Osteoblast (primary cell): ENCODE measurements at places on chromosomes 13 and 19. TPM values are rescaled to one million over a fixed set of nuclear protein-coding genes. Genes with fewer than 3 reads are reported as not detected.

DNA sequence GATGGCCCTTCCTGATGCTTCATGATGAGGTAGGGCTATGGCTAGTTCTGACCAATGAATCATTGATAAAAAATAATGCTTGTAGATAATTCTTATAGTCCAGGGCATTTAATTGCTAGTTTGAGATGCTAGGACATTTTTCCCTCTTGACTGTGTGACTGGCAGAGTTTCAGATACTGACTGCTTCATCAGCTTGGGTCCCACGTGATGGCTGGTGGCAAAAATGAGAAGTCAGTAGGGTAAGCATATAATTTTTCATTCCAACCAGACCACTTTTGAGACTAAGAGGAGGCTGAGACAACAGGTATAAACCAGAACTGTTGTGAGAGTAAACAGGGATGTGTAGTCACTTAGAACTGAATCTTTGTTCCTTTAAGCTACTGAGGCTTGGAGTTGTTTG, 183.3 kb downstream of the HS6ST3 start:
- no peaks in the 10 kb centered on the region for H3K36me3 ChIP-seq
- no peak overlapping the region for H3K4me3 ChIP-seq
- no peak for DNase-seq
- H3K27ac ChIP-seq, result no peak overlapping the region
- H3K4me1 ChIP-seq, result no peaks in the 10 kb centered on the region

DNA sequence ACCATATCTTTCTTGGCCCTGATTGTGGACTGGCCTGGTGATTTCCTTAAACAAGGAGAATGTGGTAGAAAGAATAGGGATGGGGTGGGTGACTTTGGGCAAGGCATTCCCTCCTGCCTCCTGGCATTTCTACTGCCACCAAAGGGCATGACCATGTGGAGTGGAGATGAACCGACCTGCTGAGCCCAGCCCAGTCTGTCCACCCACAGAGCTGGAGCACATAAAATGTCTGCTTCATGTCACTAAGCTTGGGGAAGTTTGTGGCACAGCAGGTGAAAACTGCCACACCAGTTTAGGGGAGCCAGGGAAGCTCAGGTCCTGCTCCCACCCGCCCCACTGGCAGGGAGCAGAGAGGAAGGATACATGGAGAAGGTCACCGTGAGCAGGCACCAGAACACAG, 6.3 kb downstream of the TMEM161A start:
- H3K27me3 ChIP-seq, result no peaks in the 10 kb centered on the region
- DNase-seq, result no peak
- H3K4me1 ChIP-seq, result no peaks in the 10 kb centered on the region
- H3K4me3 ChIP-seq, result no peak overlapping the region
- H3K36me3 ChIP-seq, result no peaks in the 10 kb centered on the region

Gene TSKS
- total RNA-seq, result not detected in 2 replicates

Gene COL4A1
- total RNA-seq, result 412 and 433 TPM in 2 replicates

DNA sequence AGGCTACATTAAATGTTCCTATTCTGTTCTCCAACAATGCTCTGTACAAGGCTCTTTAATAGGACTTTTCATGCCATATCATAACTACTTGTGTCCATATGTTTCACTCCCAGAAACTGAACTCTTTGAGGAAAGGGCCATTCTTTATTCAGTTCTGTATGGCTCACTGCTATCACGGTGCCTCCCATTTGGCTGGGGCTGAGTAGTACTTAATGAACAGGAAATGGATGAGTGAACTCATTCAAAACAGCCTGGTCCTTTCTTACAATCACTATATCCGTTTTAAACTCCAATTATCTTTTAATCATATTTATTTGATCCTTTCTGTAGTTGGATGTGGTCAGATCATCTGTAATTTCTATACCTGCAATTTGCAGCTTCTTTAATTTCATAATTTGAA, 410.6 kb downstream of the TBC1D4 start:
- H3K4me1 ChIP-seq, result no peaks in the 10 kb centered on the region
- H3K36me3 ChIP-seq, result no peaks in the 10 kb centered on the region
- no peaks in the 10 kb centered on the region for H3K27me3 ChIP-seq
- H3K4me3 ChIP-seq, result no peak overlapping the region

DNA sequence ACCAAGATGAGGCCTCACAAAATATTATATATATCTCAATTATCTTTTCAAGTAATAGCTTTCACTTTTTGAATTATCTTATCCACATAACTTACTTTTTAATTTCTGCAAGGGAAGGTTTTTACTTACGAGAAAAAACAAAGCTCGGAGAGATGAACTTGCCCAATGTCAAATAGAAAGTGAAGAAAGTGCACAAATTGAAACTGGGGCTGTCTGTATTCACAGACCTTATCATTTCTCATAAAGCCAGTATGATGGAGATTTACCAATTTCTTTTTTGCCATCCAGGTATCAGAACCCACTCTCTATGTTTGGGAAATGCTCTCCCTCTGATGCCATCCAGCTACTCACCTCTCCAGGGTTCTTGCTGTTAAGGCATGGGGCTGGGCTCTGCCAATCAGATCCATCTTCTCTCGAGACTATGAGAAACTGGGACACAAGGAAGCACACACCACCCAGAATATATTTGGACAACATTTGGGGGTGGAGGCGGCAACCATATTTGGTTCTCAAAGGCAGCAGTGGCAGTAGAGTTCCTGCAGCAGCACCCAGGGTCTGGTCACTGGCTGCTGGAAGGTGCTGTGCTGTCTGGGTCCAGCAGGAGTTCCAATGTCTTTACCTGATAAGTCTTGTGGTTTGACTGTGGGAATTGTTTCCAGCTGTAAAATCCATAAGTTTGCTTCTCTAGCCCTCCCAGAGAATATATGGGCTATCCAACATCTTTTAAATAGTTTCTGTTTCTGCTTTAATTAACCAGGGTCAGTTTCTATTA, 45.8 kb upstream of the SCEL start:
- no peaks in the 10 kb centered on the region for H3K4me1 ChIP-seq
- H3K4me3 ChIP-seq, result no peak overlapping the region
- DNase-seq, result no peak
- no peak overlapping the region for H3K27ac ChIP-seq

- DNase-seq, result no peak
- no peak overlapping the region for H3K4me3 ChIP-seq
- H3K27ac ChIP-seq, result no peak overlapping the region
Observed at GRCh38 chr13:76709851-76710250, 176.4 kb downstream of the KCTD12 start.

Gene CLDND2
- not detected in 2 replicates for total RNA-seq

DNA sequence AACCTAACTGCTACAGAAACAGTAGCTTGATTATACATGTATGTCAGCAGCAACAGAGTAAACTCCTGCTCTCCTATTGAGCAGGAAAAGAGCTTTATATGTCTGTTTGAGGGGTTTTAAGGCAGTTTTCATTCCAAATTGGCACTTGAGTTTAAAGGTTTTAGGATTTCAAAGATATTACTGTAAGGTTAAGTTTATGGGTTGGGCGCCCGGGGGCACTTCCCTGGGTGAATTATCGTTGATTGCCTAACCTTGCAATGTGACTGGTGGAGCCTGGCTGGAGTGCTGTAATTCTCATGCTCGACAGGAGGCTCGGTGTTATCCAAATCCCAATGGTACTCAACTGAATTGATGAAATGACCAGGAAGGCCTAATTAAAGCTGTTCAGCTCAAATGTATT, 1586.1 kb downstream of the OLFM4 start:
- DNase-seq, result no peak
- H3K27ac ChIP-seq, result no peak overlapping the region
- H3K36me3 ChIP-seq, result no peaks in the 10 kb centered on the region
- H3K4me1 ChIP-seq, result no peaks in the 10 kb centered on the region
